ENCODE measurements at places on chromosomes 5 and 9.
A peak's percentile ranks its signal among the peaks of the same experiment; 100 is the strongest.

DNA sequence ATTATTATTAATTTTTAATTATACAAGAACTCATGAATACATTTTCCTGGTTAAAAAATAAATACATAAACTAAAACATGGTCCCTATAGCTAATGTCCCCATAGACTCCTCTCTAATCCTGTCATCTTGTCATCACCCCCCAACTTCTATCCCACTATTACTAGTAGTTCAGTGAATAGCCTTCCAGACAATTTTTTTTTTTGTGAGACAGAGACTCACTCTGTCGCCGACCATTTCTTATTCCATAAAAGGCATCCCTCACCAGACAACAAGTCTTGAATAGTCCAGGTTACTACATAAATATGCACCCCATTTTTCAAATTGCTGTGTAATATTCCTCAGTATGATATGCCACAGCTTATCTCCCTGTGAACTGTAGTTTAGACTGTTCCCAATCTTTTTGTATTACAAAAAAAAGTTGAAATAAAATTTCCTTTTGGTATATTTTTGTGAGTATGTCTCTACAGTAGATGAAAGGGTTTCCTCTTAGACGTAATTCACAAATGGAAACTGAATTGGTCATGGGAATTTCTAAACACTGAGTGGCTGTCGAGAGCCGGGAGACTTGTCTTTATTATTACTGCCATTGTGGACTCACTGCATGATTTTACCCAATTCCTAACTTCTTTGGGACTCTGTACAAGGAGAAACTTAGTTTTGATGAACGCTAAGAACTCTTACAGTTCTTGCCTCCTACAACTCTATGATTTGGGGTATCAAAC, 6.4 kb upstream of the ABLIM3 start:
- no peak for DNase-seq

- peak; percentile 57 for DNase-seq
Measured at GRCh38 chr5:669111-669841, 23.9 kb downstream of the TPPP start.

DNA sequence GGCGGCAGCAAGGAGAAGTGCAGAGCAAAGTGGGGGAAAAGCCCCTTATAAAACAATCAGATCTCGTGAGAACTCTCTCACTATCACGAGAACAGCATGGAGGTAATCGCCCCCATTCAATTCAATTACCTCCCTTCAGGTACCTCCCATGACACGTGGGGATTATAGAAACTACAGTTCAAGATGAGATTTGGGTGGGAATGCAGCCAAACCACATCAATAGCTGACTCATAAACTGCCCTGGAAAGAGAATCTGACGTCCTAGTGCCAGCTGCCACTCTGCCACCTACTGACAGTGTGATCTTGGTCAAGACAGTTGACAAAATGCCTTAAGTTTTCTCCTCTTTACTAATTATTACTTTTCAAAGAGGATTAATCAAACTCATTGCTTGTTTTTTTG, 128.3 kb downstream of the GPBP1 start:
- peak; percentile 20 for DNase-seq

DNA sequence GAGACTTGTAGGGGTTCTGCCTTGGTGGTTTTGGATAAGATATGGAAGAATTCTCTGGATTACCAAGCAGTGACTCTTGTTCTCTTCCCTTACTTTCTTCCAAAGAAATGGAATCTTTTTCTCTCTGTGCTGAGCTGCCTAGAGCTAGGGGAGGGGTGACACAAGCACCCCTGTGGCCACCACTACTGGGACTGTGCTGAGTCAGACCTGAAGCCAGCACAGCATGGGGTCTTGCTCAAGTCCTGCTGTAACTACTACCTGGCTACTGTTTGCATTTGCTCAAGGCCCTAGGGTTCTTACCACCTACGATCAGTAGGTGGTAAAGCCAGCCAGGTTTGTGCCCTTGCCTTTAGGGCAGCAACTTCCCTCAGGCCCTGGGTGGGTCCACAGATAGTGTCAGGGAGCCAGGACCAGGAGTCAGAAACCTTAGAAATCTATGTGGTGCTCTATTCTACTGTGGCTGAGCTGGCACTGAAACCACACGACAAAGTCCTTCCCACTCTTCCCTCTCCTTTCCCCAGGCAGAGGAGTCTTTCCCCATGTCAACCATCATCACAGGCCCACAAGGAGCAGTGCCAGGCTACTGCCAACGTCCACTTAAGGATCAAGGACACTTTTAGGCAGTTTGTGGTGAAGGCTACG, 53.8 kb downstream of the SREK1 start:
- no peak for DNase-seq

DNA sequence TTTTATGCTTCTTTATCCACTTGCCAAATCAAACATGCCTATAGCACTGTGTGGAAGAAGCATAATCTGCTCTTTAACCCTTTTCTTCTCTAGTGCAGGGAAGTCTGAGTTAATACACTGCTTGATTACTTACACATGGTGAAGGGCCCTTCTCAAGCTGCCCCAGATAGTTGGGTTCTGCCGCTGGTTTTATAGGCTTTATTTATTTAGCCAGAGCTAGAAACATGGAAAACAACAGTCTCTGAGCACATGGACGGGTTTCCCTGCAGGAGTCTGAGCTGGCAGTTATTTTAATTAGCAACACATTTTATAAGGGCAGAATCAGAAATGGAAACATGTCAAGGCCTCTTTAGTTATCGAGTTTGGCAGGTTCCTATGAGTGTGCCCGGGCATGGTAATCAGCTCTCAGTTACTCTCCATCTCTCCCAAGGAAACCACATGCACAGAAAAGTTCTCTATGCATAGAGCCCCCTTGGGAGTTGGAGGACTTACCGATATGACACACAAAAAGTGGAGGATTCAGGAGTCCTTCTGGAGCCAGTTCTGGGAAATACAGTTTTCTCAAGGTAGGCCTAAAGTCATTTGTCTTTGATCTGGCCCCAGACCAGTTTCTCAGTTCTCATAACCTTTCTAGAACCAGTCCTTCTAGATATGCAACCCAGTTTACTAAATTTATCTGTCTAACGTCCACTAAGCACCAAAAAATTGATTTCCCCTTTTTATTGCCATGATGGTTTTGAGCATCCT, 564.8 kb downstream of the ACTL7B start:
- DNase-seq: no peak

DNA sequence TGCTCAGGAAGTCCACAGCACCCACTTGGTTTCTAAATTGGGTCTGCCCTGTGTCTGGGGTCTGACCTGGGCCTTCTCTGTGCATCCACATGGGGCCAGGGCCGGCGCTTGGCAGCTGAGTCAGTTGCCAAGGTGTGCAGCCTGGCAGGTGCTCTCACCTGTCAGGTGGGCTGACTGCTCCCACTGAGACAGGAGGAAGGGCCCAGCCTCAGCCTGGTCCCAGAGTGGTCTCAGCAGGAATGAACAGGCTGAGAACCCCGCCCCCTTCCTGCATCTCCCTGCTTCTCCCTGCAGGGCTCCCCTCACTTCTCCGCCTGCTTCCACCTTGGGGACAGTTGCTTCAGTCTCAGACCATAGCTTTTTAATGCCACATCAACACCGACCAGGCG, 60.5 kb downstream of the BARX1 start:
- DNase-seq: no peak

DNA sequence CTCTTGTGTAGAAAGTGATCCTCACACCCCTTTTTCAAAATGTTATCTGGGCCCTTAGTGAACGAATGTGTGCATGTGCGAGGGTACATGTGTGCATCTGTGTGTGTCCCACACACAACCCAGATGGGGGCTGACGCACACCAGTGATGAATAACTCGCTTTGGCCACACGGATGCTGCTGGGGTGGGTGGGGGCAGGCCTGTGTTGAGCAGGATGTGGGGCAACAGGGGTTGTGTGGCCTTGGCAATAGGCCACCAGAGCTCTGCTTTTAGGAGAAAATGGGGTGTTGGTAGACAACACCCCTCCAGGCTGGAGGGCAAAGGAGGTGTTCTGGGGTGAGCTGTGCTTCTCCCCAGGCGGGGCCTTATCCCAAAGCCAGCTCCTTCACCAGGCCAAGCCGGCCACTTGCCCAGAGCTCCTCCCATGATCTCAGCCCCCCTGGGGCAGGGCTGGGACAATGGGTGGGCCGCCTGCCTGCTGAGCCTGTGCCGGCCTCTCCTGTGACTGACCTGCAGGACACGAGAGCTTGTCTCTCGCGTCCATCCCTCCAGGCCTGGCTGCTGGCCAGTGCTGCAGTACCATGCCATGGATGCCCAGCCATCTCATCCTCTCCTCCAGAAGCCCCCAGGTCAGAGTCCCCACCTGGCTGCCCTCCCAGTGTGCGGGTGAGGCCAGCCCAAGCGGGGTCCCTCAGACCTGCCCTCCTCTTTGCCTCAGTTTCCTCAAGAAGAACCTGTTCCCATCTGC, 1.7 kb downstream of the DBN1 start:
- DNase-seq: no peak

DNA sequence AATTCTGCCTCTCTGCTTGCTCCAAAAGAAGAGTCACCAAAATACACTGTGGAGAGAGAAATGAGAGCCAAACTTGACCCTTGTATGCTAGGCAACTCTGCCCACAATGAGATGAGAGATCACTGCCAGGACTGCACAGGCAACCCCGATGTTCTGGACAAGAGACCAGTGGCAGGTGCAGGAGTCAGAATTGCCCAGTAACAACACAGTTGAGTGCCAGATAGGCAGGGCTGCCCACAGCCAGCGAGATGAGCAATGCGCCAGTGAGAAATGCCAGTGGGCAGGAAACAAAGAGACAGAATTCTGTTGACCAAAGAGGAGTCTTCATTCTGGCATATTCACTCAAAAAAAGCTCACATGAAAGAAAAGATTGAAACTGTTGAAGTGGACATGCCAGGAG, 570.7 kb downstream of the CAAP1 start:
- no peak for DNase-seq

- no peak for DNase-seq
Measured at GRCh38 chr9:127990554-127990953, 9.8 kb upstream of the EEIG1 start.

GRCh38 chr5:93756372-93756771, 15.0 kb upstream of the POU5F2 start:
- no peak for DNase-seq

All from CD4-positive, alpha-beta T cell treated with Interleukin-12 subunit alpha and Interleukin-12 subunit beta, for 1 hour (primary cell).